ENCODE measurements at places on chromosomes 12 and 14.

DNA sequence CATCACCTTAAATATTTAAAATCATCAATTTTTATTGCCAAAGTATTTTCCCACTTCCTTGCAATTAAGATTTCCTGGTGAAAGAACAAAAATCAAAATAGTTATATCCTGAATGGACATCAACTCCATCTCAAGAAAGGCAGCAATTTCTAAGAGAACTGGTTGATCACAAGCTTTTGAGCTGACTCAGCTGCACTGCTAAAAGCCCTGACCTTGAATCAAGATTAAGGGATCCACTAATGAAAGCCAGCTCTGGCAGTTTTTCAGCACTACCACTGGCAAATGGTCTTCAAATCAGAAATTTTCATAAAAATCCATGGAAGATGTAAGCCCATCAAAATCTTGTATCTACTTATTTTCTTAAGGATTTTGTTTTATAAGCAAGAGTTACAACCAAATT is 123.4 kb downstream of the SLC6A15 start:
- DNase-seq = no peak

DNA sequence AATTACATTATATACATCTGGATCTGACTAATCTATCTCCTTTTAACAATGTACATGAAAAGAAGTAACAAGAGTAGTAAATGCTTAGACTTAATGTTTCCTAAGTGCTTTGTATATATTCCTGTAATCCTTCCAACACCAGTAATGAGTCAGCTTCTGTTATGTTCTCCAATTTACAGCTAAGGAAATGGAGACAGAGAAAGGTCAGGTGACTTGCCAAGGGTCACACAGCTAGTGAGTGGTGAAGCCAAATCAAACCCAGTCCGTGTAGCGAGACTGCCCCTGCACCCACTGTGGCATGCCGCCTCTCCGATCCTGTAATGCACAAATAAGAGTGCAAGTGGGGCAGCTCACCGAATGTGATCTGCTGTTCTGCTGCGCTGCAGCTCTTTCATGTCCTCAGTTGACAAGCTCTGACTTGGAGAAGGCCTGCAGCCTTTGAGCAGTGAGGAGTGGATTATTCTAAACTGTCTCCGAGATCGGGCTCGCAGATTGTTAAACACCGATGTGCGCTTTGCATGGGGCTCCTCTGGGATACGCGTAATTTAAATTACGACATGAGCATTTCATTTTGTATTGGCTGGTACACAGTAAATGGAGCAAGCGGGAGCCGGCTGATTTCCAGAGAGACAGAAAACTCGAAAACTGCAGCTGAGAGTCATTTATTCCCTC is 65.1 kb upstream of the KTN1 start:
- DNase-seq = no peak

- no peak for DNase-seq
Observed at GRCh38 chr12:47752552-47752951, 6.1 kb downstream of the RAPGEF3 start.

GRCh38 chr14:34701808-34702207 is 12.6 kb downstream of the CFL2 start:
- no peak for DNase-seq

- no peak for DNase-seq
Observed at GRCh38 chr12:9796346-9796745, 30.9 kb upstream of the KLRF1 start.

GRCh38 chr12:53714004-53714403 is 13.2 kb downstream of the CALCOCO1 start:
- no peak for DNase-seq

DNA sequence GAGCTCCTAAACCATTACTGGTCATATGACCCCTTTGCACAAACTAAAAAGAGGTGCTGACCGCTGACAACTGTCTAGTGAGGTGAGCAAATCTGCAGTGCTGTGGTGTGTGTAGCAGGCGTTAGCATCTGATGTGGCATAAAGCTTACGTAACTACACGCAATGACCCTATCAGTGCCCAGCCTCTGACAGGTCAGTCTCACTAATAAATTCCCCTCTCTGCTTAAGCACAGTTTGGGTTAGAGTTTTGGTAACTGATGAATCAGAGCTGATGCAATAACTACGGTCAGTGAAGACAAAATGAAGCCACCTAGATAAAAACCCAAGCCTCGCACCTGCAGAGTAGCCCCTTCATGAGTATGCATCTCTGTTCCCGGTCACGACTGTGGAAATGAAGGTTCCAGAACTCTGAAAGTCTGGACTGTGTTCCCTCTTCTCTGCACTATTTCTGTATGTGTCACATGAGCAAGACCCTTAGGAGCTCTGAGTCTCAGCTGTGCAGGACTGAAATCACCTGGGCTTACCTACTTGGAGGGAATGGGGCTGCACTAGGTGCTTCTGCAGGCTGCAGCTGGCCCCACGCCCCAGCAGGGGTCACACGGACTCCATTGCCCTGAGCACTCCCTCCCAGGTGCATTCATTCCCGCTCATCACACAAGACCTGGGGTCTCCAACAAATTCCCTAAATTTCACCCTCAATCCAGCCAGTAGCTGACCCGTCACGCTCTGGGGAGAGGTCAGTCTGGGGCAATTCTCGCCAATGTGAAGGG is 54.4 kb downstream of the RIMBP2 start:
- DNase-seq = no peak

All from activated naive CD4-positive, alpha-beta T cell treated with anti-CD3 and anti-CD28 coated beads, Interleukin-2, amount 50 U/mL, for 16 hours (primary cell).